Cardiac atrium fibroblast (primary cell): ENCODE measurements at places on chromosomes 12 and 14. TPM values are rescaled to one million over a fixed set of nuclear protein-coding genes. Genes with fewer than 3 reads are reported as not detected.

Gene GPR65
- 0.32 and 0.54 TPM in 2 replicates for total RNA-seq

Gene DIO2
- 4.0 and 12.5 TPM in 2 replicates for total RNA-seq

Gene PLEK2
- 1.8 and 3.9 TPM in 2 replicates for total RNA-seq

Gene SERPINA1
- not detected in 2 replicates for total RNA-seq

Gene BRI3BP
- 2.9 and 8.4 TPM in 2 replicates for total RNA-seq

Gene STYK1
- total RNA-seq = not detected in 2 replicates

Gene NKX2-1
- not detected in 2 replicates for total RNA-seq
